Activated T-cell treated with anti-CD3 and anti-CD28 coated beads for 24 hours (primary cell): ENCODE measurements at places on chromosomes 2 and 18.

DNA sequence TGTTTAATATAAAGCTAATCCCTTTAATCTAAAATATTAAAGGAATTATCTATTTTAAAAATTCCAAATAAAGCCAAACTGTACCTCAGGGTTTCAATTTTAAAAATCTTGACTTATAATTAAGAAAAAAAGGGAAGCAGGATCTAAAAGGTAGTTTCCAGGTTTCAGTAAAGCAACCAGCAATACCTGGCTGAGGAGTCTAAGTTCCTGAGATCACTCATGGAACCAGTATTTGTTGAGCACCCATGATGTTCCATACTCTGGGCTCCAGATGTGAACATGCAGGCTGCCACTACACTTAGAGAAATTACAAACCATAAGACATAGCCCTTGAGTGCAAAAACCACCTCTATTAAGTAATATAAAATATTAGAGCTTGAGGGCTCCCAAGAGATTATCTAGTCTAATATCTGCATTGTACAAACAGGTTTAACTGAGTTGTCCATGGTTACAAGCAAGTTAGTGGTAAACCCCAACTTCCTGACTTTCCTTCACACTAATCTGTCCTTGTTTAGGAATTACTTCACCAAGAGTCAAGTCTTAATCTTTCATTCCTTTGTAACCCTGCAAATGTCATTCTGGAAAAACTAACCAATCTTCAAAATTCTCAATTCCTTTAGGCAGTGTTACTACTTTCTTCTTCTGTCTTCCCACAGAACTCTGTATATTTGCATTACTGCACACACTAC is 49.2 kb downstream of the CLASP1 start:
- no peak for DNase-seq

- DNase-seq: no peak
These were observed 6.8 kb downstream of the MAIP1 start for GRCh38 chr2:199962203-199962602.

GRCh38 chr2:39481611-39482010 is 44.5 kb upstream of the MAP4K3 start:
- no peak for DNase-seq

DNA sequence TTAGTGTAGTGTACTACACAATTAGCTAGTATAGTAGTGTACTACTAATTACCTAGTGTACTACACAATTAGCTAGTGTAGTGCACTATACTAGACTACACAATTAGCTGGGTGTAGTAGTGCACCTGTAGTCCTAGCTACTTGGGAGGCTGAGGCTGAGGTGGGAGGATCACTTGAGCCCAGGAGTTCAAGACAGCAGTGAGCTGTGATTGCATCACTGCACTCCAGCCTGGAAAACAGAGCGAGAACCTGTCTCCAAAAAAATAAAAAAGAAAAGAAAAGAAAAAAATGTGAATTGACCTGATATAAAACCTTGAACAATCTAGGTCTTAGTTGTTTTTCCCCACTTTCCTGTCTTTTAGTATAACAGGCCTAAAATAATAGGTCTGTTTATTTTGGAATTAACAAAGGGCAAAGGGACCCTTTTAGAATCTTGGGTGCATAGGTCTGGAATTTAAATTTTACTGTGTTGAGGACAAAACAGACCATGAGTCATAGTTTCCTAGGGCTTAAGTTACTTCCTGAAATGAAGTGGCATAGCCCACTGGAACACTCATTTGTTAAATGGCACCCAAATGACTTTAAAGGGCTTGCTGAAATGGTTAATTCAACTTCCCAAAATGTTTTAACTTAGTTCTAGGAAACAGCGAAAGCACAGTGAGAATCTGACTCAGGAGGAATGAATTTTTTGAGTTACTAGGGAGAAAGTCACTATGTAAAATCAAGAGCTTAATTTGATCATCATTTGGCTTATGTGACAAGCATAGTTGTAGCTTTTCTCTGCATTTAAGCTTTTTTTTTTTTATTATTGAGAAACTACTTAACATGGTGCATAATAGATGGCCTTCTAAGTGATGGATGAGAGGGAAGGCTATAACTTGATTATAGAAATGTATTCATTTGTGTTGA is 50.7 kb upstream of the ARL5A start:
- no peak for DNase-seq

- no peak for DNase-seq
These were observed 336.7 kb upstream of the ATP5MC3 start for GRCh38 chr2:175518206-175518605.

GRCh38 chr2:168375195-168375798 is 80.8 kb upstream of the CERS6 start:
- no peak for DNase-seq

GRCh38 chr2:55581435-55581834 is 36.0 kb downstream of the PPP4R3B start:
- no peak for DNase-seq

- no peak for DNase-seq
These were observed 52.0 kb downstream of the GYPC start for GRCh38 chr2:126707941-126708340.

GRCh38 chr2:42843611-42844010 is 51.2 kb upstream of the HAAO start:
- no peak for DNase-seq

DNA sequence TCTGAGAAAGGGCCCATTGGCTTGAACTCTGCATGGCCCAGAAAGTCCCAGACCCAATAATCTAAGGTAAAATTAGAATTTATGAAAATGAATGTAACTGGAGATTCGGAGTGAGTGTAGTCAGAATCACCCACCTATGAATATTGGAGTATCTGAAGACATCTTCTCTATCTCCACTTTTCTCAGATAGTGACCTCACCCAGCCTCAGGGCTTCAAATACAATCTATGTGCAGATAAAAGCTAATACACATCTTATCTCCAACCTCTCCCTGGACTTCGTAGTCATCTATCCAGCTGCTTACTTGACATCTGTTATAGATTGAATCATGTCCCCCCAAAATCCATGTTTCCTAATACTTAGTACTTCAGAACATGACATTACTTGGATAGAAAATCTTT is 263.2 kb downstream of the RAD51AP2 start:
- DNase-seq: no peak

DNA sequence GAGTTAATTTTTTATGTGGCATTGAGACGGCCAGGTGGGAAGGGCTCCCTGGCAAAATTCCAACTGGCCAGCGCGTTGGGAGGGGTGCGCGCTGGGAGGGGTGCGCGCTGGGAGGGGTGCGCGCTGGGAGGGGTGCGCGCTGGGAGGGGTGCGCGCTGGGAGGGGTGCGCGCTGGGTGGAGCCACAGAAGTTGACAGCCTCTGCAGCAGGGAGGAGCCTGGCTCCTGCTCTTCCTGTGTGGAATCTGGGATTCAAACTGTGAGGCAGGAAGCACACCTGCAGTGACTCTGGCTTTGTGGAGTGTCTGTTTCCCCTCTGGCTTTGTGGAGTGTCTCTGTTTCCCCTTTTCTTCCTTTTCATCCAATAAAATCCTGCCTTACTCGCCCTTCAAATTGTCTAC is 147.9 kb upstream of the CBLN2 start:
- no peak for DNase-seq

DNA sequence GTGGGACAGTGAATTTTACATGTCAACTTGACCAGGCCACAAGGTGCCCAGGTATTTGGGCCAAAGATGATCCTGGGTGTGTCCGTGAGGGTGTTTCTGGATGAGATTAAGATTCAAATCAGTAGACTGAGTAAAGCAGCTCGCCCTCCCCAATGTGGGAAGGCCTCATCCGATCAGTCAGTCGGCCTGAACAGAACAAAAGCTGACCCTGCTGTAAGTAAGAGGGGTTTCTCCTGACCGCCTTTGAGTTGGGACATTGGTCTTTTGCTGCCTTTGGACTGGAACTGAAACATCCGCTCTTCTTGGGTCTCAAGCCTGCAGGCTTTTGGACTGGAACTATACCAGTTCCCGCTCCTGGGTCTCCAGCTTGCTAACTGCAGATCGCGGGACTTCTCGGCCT is 233.3 kb downstream of the KLHL29 start:
- no peak for DNase-seq

- DNase-seq: no peak
These were observed 32.2 kb upstream of the LPIN2 start for GRCh38 chr18:3044931-3045698.

DNA sequence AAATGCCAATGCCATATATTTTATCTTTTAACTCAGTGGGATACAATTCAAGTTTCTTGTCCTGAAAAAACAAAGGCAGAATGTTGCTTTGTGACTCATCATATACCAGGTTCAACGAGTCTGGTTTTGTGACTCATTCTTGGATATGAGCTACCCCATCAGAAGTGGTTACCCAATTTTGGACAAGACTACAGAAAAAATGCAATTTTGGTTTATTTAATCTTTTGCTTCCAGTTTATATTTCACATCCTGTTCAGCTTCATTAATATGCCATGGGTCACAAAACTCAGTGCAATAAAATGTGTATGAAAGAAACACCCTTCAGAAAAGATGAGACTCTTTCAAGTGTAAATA is 25.0 kb downstream of the FN1 start:
- no peak for DNase-seq

DNA sequence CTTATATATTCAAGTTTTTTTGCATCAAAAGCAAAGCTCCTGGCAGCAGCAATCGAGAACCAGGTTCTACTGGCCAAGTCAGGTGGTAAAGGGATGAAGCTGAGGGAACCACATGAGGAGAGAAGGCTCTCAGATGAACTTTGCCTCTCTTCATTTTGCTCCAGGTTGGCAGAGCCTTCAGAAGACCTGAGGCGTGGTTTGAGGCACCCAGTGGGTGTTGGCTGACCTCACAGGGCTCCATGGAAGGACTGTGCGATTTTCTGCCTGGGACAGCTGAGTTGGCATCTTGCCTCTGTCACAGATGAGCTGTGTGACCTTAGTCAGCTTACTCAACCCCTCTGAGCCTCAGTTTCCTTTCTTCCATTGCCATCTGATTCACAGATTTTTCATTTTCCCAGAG is 89.0 kb downstream of the INSIG2 start:
- DNase-seq: no peak

GRCh38 chr2:162114271-162114670 is 37.8 kb downstream of the GCG start:
- DNase-seq: no peak

- no peak for DNase-seq
These were observed 13.4 kb upstream of the CELF4 start for GRCh38 chr18:37578886-37579513.
